ENCODE measurements at places on chromosomes 11 and 22.

GRCh38 chr11:31247321-31247720, 122.2 kb downstream of the DCDC1 start:
- no peak for DNase-seq

- no peak for DNase-seq
These were observed 3.8 kb upstream of the FDX1 start for GRCh38 chr11:110425751-110426545.

DNA sequence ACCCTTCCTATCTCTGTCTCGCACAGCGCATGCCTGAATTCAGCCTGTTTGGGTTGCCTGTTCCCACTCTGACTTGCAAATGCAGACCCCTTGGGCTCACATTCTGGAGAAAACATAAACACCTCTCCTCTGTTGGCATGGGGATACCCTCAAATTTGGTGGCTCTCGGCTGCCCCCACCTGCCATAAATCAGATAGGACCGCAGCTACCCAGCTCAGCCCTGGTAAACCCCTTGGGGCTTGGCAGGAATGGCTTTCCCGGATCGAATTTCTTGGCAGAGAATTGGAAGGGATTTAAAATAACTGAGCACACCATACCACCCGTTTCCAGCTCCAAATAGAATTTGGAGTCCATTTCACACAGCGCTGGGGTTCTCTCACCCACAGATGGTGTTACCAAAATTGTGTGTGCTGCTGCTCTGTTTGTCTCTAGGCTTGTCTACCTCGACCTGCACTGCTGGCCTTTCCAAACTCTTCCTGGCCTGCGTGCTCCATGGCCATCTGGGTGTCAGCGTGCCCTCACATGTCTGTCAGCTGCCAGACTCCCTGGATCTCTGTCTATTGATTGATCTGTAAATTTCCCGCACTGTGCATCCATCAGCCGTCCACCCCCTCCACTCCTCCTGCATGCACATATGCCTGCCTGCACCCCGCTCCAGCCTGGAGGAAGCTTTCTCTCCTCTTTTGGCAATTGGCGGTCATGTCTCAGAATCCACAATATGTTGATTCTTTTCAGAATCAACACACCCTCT, 134.0 kb downstream of the NTM start:
- no peak for DNase-seq

GRCh38 chr11:22539821-22540256, 85.8 kb downstream of the FANCF start:
- DNase-seq, result peak; percentile 38

DNA sequence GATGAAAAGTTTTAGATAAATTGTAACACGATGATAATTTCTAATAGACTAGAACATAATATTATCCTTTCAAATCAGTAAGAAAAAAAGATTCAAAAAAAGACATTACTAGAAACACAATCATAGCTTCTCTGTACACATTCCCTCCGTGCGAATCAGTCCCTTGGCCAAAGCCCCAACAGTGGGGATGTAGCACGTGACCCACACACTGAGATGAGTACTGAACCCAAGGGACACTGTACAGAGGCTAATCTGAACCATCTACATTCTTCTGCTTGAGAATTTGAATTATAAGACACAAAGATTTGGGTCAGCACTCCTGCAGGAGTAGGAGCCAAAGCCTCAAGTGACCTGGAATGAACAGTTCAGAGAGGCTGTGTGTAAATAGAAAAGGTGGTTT, 353.7 kb downstream of the INSC start:
- no peak for DNase-seq

- no peak for DNase-seq
These were observed 325.9 kb downstream of the MIAT start for GRCh38 chr22:26983311-26983710.

GRCh38 chr11:70176940-70177689, 26.0 kb upstream of the FADD start:
- DNase-seq, result peak; percentile 41

GRCh38 chr11:62680825-62681240, 2.0 kb upstream of the UBXN1 start:
- peak; percentile 88 for DNase-seq

- DNase-seq, result peak; percentile 52
These were observed 9.7 kb upstream of the MALAT1 start for GRCh38 chr11:65489035-65489705.

DNA sequence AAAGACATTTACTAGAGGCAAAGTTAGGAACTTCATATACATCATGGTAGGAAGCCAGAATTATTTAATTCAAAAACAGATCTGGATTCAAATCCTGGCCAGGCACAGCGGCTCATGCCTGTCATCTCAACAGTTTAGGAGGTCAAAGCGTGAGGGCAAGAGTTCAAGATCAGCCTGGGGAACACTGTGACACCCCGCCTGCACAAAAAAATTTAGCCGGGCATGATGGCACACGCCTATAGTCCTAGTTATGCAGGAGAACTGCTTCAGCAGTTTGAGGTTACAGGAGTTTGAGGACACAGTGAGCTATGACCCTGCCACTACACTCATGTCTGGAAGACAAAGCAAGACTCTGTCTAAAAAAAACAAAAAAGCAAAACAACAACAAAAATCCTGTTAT, 8.9 kb downstream of the MRTFA start:
- no peak for DNase-seq

DNA sequence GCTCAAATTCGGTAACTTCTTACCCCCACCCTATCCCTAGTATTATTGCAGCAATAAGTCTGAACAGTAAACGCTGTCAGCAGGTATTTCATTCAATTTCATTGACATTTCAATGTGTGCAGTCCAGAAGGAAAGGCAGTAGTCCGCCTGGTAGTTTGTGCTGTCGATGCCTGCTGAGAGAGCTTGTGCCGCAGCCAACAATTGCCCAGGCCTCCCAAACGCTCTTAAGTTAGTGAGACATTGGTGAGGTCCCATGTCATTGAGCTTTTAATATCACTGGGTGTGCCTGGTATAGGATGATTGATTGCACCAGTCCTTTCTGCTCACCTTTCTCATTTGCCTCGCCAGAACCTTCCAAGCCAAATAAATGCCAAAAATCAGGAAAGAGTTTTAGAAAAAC, 28.1 kb downstream of the ALKBH3 start:
- no peak for DNase-seq

GRCh38 chr11:95907476-95907875, 16.4 kb downstream of the MTMR2 start:
- no peak for DNase-seq

DNA sequence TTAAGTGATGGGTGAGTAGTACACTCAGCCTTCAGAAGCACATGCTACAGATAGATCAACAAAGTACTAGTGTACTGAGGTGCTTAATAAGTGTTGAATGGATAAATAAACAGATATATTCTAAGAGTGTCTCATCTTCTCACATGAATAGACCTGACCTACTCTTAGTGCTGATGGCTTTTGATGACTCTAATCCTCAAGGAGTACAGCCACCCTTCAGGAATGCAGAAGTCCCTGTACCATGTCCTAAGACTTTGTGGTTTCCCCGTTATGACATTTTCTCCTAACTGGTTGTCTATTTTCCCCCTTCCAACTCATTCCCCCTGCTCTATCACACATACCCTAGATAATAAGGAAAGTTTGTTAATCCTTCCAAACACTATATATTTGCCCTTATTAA, 61.6 kb downstream of the C11orf65 start:
- no peak for DNase-seq

- DNase-seq, result no peak
These were observed 15.3 kb upstream of the CDC42BPG start for GRCh38 chr11:64859542-64860414.

GRCh38 chr11:11446967-11447366, 93.9 kb upstream of the CSNK2A3 start:
- DNase-seq, result no peak

DNA sequence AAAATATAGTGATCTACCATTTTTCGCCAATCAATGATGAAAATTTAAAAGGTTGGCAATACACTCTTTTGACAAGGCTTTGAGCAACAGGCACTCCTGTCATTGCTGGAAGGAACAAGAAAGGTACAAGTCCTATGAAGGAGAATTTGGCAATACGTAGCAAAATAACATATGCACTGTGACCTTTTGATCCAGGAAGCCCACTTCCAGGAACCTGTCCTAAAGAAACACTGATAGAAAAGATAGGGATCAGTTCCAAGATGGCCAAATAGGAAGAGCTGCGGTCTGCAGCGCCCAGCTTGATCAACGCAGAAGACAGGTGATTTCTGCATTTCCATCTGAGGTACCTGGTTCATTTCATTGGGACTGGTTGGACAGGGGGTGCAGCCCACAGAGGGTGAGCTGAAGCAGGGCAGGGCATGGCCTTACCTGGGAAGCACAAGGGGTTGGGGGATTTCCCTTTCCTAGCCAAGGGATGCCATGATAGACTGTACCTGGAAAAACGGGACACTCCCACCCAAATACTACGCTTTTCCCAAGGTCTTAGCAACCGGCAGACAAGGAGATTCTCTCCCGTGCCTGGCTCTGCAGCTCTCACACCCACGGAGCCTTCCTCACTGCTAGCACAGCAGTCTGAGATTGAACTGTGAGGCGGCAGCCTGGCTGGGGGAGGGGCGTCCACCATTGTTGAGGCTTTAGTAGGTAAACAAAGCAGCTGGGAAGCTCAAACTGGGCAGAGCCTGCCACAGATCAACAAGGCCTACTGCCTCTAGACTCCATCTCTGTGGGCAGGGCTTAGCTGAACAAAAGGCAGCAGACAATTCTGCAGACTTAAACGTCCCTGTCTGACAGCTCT, 69.7 kb upstream of the GALNT18 start:
- DNase-seq, result peak; percentile 7

DNA sequence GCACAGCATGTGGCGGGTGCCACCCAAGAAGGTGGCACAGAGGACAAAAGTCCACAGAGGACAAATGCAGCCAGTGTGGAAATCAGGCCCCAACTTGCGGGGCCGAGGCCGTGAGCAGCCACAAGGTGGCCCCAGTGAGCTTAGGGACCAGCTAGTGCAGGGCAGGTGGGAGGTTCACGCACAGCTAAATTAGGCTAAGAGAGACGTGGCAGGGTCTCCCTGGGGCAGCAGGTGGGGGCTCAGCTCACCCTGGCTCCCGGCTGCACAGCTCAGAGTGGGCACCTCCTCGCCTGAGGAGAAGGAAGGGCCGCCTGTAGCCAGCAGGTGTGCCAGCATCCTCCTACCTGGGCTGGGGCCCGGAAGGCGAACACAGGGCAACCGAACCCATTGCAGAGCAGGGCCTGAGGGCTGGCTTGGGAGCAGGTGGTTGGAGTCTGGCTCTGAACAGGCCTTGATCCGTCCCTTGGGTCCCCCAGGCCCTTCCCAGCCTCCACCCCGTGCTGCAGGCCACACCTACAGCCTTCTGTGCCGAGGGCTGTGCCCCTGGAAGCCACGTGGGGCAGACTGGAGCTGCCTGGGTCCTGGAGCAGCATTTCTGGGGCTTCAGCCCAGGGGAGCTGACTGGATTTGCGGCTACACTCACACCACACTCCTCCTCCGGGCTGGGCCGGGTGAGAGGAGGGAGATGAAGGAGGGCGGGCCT, 26.1 kb upstream of the CELSR1 start:
- DNase-seq, result peak; percentile 76

GRCh38 chr11:66479394-66480116, 679 bp upstream of the DPP3 start:
- peak; percentile 36 for DNase-seq

DNA sequence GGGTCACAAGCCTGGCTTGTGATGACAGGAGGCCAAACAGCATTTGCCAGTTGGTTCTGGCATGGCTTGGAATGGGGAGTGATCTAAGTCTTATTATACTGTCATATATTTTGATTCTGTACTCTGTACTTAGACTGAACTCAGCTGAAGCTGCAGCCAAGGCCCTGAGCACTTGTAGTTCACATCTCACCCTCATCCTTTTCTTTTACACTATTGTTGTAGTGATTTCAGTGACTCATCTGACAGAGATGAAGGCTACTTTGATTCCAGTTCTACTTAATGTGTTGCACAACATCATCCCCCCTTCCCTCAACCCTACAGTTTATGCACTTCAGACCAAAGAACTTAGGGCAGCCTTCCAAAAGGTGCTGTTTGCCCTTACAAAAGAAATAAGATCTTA, 843 bp downstream of the OR56B1 start:
- no peak for DNase-seq

DNA sequence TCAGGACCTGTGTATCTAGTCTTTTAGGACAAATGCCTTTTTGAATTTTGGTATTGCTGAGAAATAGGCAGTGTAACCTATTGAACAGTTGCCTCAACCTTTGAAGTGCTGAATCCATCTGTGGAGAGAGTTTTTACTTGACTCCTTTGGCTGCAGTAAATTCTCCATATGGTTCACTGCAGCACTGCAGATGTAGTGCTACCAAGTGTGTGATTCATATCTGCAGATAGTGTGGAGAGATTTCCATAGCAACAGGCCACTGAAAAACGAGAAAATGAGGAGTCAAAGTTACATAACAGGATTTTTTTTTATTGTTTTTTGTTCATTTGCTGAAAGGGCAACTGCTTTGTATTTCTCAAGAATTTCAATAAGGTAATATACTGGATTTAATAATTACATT, 356.1 kb downstream of the RAB38 start:
- no peak for DNase-seq

DNA sequence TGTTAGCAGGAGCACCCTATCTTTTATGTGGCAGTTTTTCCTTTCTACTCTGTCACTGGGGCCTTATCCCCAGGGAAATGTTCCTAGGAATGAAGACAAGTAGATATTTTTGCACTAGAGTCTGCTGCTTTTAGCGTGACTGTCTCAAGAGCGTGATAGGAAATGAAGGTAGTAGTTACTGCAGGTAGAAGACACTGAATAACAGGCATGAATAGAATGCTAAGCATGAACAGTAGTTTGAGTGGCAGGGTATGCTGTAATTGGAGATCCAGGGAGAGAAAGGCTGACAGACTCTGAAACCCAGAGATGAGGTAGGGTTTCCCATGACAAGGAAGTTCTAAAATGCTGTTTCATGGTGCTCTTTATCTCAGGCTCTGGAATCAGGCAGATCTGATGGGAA, 475.1 kb downstream of the NELL1 start:
- no peak for DNase-seq

GRCh38 chr11:59854871-59855270, 9.6 kb upstream of the CBLIF start:
- DNase-seq, result no peak

GRCh38 chr11:111059726-111060125, 185.8 kb upstream of the POU2AF2 start:
- no peak for DNase-seq

GRCh38 chr11:119993722-119994121, 144.2 kb downstream of the TRIM29 start:
- no peak for DNase-seq

DNA sequence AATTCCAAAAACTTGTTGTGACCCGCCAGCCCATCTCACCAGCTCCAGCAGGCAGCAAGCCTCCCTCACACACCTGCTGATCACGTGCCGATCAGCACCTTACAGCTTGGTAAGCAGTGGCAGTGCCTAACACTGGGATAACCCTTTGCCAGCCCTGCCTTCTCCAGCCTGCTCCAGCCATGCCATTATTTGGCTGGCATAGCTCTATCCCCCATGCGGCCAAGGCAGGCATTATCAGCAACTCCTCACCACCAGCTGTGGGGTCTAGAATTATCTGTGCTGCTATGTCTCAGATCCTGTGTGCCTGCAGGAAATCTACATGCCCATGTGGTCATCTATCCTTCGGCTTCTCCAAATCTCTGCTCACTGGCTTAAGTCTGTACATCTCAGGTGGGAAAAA, 215.0 kb downstream of the ST3GAL4 start:
- no peak for DNase-seq
